Myocyte (in vitro differentiated cells): ENCODE measurements at places on chromosomes 5 and 9. TPM values are rescaled to one million over a fixed set of nuclear protein-coding genes. Genes with fewer than 3 reads are reported as not detected.

- DNase-seq, result peak; percentile 23
Measured at GRCh38 chr5:140336388-140336787, 10.0 kb downstream of the HBEGF start.

DNA sequence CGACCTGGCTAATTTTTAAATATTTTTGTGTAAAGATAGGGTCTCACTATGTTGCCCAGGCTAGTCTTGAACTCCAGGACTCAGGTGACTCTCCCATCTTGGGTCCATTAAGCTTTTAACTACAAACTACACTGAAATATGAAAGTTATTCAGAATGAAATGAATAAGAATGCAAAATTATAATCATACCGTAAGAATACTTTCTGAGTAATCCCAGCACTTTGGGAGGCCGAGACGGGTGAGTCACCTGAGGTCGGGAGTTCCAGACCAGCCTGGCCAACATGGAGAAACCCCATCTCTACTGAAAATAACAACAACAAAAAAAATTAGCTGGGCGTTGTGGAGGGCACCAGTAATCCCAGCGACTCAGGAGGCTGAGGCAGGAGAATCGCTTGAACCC is 1.1 kb upstream of the ORM1 start:
- DNase-seq, result peak; percentile 24

DNA sequence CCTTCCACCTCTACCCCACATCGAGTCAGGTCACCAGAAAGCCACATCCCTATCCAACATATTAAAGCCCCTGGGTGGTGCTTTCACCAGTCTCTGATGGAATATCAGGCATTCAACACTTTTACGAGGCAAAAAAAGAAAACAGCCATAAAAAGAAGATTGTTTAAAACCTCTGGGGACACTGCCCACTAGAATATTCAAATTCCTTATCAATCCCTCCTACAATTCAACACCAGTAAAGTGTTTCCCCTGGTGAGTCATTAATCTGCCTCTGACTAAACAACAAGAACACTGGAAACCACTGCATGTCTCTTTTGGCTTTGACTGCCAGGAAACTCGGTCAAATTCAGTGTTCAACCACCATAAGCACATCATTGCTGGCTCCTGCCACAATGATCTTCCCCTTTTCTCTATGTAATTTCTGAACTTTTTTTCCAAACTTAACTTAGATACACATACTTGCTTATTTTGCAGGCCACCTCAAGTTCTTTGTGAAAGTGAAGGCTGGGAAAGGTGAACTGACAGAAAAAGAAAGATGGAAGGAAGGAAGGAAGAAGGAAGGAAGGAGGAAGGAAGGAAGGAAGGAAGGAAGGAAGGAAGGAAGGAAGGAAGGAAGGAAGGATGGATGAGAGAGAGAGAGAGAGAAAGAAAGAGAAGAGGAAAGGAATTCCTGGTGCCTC is 105.3 kb downstream of the PAX5 start:
- DNase-seq, result peak; percentile 32

- DNase-seq, result peak; percentile 79
Measured at GRCh38 chr9:81264516-81264915, 424.8 kb downstream of the TLE1 start.

DNA sequence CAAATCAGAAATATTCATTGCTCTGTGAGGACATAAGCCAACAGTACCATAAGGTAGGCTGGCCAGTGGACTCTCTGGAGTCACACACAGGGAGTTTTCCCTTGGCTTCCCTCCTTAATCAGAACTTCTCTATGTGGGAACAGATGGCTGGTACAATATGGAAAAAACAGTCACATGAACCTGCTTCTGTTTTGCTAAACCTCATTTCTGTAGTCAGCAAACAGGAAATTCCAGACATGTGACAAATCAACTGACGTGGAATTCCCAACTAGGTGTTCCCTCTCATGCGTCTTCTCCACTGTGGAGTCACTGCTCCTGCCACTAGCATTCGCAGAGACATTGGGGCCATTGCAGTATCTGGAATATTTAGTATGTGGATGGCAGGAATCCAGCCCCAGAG is 617.6 kb downstream of the KIF4B start:
- DNase-seq, result no peak

GRCh38 chr5:34695275-34696027 is 39.3 kb downstream of the RAI14 start:
- DNase-seq, result peak; percentile 21

DNA sequence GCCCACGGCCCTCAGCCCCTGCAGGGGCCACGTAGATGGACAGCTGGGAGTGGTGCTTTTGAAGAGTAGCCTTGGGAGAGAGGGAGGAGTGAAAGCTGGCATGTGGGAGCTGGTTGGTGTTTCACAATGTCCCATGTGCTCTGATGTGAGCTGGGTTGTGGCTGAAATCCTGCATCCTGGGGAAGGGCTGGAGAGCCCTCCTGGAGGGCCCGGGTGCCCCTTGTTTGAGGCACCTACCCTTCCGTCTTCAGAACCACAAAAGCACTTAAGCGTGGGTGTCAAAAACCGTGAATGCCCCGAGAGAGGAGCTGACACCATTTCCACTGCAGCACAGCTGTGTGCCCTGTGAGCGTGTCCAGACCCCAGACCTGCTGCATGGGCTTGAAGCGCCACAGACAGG is 199.1 kb upstream of the ZNF618 start:
- DNase-seq, result peak; percentile 75

DNA sequence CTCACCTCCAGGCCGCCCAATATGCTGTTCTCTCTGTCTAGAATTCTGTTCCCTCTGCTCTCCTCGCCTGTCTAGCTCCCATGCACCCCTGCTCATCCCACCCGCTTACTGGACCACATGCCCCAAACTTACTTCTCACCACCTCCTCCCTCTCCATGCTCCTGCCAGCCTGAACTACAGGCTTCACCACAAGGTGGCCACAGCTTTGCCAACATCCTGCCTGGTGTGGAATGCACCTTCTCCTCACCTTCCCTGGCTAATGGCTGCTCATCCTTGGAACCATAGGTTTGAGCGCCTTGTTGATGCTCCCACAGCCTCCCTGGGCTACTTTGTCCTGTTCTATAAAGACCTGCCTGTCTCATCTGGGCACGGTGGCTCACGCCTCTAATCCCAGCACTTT is 9.6 kb downstream of the LAMC3 start:
- no peak for DNase-seq

DNA sequence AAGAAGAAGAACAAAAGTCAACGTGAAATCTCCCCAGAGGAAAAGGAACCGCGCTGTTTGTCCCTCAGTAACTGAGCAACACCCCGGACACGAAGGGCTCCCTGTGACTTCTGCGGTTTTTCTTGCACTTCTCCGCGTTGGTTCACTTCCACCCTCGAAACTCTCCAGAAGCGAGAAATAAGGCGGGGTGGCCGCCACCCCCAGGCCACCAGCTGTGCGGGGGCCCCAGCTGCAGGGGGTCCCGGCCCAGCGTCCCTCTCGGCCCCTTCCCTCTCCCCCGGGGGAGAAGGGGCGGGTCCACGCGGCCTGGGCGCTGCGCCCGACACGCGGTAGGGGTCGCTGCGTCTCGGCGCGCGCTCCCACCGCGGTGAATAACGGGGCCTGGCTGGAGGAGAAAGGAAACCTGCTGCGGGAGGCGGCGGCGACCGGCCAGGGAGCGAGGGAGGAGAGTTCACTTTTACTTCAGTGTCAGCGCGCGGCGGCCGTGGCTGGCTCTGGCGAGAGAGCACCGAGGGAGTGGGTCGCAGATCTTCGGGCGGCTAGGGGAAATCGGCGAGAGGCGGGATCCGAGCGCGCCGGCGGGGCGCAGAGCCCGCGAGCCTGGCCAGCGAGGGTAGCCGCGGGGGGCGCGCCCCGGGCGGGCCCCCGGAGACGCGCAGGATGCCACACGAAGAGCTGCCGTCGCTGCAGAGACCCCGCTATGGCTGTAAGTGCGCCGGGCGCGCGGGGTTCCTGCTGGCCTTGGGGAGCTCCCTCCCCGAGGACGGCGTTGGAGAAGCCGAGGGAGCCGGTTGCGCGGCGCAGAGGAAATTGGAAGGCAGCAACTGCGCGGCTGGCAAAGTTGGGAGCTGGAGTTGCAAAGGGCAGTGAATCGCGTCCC is at the start of gene IQGAP2:
TSS of gene IQGAP2 (plus strand) at position 400 of the 880 bp plus-strand sequence. CDS start at position 661, 261 bp downstream.
- DNase-seq, result peak; percentile 24

GRCh38 chr5:77993855-77994318 is 217.7 kb upstream of the TBCA start:
- DNase-seq, result peak; percentile 71

GRCh38 chr5:146541958-146542849 is 26.2 kb upstream of the GPR151 start:
- peak; percentile 49 for DNase-seq

- DNase-seq, result no peak
Measured at GRCh38 chr9:130955947-130956621, 17.0 kb upstream of the FIBCD1 start.

DNA sequence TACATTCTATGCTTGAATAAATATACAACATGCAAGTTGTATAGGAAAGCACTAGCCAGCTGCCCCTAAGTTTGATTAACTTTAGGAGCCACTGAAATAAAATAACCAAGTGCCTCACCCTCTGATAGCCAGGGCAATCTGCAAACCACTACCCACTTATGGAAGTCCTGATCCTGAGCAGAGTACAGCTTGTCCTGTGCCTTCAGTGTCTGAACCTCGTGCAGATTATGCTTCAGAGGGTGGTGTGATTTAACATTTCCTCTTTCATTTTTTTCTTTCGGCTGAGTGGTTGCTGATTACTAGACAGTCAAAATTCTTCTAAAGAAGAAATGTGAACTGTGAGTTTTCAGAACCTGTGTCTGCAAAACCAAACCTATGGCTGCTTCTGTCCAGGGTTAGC is 327.7 kb downstream of the PIK3R1 start:
- no peak for DNase-seq

GRCh38 chr9:129745200-129745599 is 7.6 kb downstream of the PTGES start:
- DNase-seq, result no peak

DNA sequence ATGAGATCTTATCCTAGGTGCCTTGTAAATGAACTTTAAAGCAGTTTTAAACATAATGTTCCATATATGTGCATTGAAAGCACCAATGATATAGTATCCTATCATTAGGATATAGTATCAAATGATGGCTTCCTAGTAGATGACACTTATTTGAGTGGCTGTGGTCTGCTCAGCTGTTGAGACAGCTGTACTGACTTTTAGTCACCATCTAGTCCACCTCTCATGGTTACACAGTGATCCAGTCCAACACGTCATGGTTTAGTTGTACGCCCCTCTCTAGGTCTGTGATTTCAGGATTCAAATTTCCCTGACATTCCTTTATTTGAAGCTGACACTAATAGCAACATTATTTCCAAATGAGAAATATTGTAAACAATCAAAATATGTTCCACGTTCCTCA is 127.3 kb upstream of the TUT7 start:
- peak; percentile 90 for DNase-seq

DNA sequence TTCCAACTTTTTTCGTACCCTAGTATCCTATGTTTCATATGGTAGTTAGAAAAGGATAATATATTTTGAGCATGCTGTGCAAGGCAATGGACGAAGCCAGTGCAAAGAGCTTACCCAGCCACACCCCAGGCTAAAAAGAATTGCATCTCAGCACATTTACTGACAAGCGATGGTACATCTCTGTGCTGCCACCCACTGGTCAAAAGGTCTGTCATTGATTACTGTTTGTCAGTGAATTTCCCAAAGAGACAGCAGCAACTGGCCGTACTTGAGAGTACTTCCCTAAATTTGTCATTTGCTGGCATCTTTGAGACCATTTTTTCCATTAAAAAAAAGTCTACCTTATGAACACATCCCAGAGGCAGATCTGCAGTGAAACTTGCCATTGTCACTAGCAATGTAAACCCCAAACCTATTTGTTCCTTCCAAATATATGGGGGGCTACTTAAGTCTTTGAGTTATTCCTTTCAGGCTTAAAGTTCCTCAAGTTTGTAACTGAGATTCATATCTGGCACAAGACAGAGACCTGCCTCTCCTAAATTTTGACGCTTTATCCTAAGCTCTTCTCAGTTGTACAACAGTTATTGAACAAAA is 184.3 kb downstream of the CTNND2 start:
- DNase-seq, result no peak

GRCh38 chr9:8804613-8805012 is 1005.0 kb upstream of the DMAC1 start:
- no peak for DNase-seq

DNA sequence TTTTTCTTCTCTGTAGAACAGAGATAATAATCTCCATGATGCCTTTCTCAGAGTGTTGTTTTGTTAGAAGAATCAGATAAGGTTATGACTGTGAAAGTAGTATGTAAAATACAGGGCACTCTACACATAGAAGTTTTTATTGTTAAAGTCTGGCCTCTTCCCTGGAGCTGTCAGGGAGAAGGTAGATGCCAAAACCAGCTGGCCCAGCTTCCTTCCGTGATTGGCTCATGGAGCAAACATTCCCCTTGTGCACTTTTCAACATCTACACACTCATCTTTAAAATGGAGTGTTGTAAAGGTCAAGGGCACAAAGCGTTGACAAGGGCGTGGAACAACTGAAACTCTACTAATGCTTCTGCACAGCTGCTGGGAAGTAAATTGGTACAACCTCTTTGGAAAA is 7.4 kb upstream of the RNF183 start:
- DNase-seq, result no peak

- DNase-seq, result no peak
Measured at GRCh38 chr5:75113354-75114113, 61.2 kb upstream of the GCNT4 start.

DNA sequence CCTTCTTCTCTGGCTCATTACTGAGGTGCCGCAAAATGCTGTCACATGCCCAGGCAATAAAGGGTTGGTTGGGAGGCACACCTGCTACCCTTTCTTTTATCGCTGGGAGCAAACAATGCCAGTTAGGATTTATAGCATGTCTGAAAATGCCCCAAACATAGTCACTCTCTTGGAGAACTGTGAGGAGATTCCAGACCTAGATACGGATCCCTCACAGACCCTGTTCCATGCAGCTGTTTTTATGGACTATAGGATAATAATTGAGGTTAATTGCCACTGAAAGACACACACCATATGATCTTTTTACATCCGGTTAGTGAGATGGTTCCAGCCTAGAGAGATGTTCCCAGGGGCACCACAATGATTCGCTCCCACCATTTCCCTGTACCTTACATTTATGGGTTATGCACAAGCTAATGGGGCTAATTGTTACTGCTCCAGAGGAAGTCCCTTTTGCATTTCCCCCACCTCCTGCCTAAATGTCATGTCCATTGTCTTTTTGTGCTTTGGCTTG is 318.1 kb downstream of the PIK3R1 start:
- no peak for DNase-seq

GRCh38 chr5:124136609-124137008 is 609.8 kb downstream of the ZNF608 start:
- DNase-seq, result no peak

The PTGES gene
- not detected in 2 replicates for total RNA-seq

The NFIB gene
- 8.9 and 9.1 TPM in 2 replicates for total RNA-seq

The CYLC2 gene
- total RNA-seq, result not detected in 2 replicates

The NR5A1 gene
- not detected in 2 replicates for total RNA-seq

The ALDH1A1 gene
- 199 and 255 TPM in 2 replicates for total RNA-seq

The CDO1 gene
- total RNA-seq, result 2.4 and 8.0 TPM in 2 replicates

The FGFR4 gene
- 128 and 222 TPM in 2 replicates for total RNA-seq

The PCDH12 gene
- not detected in 2 replicates for total RNA-seq

The NR2F1-AS1 gene
- 3.2 and 5.5 TPM in 2 replicates for total RNA-seq
